DMS79 treated with DMSO at 0.1 percent for 48 hours (cell line): ENCODE measurements at places on chromosomes 4 and X.

DNA sequence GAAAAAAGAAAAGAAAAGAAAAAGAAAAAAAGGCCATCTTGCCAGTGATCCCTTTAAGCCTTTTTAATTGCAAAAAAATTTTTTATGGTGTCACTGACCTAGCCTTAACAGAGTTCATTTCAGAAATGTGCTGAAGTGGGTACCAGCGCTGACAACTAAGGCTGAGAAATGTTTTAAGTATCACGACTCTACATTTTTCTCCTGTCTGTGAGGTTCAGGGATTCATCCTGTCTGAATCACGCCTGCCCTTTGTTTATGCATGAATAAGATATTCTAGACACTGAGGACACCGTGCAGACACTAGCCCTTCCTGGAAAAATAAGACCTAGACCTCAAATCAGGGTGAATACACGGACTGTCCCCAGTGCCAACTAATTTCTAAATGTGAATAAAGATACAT, 154.4 kb upstream of the NOCT start:
- DNase-seq = no peak

DNA sequence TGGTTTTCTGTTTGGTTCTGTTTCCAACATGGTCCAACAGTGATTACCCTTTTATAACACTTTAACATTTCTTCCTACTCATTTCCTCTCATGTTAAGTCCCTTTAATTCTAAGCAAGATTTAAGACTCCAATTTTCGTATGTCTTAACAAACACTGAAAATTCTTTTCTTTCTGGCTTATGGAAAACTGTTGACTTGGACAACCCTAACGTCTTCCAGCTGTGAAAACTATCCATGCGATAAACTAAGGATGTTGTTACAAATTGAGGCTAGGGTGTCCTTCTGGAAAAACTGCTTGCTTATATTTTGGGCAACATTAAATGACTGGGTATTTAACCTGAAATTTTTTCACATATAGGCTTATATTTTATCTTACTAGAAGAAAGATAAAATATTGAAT, 33.9 kb upstream of the RTL3 start:
- no peak for DNase-seq

GRCh38 chr4:8600686-8601085, 8.1 kb downstream of the CPZ start:
- DNase-seq = no peak

DNA sequence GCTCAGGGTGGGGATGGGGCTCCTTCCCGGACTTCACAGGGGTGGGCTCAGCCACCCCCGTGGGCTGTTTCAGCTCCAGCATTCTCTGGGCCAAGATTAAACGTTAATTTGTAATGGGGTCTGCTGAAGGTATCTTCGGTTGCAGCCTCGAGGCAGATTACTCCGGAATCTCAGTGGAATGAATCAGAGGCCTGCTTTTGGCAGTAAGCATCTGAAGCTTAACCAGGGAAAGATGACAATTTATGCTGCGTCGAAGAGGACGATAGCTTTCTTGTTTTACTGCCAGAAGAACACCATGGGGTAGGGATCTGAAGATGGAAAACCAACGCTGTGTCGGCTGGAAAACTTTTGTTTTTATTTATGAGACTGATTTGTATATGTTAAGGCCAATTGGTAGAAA, 129.2 kb upstream of the MSX1 start:
- DNase-seq = no peak

DNA sequence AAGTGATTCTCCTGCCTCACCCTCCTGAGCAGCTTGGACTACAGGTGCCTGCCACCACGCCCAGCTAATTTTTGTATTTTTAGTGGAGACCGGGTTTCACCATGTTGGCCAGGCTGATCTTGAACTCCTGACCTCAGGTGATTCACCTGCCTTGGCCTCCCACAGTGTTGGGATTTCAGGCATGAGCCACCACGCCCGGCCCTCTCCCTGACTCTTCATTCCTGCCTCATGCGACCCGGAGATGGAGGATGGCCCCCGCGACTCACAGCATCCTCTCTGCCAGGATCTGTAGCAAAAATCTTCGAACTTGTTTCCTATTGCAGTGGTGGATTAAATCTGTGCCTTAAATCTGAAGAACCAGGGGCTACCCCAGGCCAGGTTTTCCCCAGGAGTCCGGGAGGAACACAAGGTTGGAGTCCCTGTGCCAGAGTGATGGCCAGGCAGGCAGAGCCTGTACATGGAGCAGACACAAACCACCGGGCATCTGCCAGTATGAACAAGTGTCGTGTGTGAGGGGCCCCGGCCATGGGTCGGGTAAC, 11.5 kb downstream of the CPLX1 start:
- no peak for DNase-seq

DNA sequence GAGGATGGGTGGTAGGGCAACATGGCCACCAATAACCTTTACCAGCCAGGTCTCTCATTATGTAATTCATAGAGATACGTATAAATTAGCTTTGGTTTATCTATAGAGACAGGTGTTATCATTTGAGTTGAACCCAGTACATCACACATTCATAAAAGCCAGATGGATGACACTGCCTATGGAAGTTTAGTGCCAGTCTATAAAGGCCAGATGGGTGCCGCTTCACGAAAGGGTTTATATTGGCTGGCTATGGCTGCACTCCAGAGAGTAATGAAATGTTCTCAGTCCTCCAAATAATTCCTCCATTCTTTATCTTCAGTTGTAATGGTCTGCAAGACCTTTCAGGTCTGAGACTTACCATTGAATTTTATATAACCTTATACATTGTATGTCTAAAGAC, 331.9 kb upstream of the NR3C2 start:
- DNase-seq = no peak

- DNase-seq = no peak
Observed at GRCh38 chrX:100871594-100872560, 2.3 kb downstream of the NOX1 start.

DNA sequence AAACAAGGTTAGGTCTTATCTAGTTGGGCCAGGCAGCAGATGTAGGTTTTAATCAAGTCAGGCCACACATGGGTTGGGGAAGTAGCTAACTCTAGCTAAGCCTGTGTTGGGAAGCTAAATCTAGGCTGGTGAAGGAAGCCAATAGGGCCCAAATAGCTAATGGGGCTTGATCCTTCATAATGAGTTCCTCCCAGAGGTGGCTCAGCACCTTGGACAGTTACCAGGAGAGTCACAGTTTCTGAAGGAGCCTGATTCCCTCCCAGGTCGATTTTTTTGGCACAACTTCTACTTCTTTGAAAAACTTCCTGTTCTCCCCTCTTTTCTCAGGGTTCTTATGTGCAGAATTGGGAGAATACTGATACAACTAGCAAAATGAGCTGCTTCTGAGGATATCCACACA, 242.5 kb upstream of the PRPS2 start:
- no peak for DNase-seq

DNA sequence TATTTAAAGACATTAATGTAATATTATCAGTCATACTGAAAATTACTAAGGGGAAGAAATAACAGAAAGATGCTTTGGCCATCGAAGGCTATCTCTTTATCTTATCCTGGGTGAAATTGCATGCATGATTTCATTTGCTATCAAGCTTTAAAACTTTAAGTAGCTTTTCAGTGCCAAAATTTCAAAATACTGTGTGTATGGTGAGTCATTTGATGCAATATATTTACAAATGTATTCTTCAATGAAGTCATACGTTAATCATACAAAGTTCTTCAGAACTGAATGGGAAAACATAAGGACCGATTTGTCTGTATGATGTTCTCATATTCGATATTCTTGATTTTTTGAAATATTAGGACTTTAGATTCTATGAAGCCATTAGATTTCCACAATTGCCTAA, 1295.8 kb upstream of the AGA start:
- no peak for DNase-seq

DNA sequence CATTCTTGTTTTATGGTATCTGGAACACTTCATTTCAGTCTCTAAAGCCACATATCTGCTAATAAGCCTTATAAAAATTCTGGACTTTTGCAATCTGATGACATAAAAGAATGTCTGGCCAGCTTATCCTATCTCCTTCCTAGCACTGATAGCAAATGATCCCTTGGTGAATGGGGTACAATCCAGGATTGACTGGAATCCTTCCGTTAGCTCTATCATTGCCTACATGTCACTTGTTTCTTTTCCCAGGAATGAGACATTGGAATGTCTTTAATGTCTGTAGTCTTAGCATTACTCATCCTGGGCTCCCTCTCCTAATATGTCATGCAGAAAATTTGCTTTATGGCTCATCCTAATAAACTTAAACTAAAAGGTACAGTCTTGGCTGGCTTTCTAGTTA, 14.8 kb upstream of the PABPC4L start:
- DNase-seq = no peak

DNA sequence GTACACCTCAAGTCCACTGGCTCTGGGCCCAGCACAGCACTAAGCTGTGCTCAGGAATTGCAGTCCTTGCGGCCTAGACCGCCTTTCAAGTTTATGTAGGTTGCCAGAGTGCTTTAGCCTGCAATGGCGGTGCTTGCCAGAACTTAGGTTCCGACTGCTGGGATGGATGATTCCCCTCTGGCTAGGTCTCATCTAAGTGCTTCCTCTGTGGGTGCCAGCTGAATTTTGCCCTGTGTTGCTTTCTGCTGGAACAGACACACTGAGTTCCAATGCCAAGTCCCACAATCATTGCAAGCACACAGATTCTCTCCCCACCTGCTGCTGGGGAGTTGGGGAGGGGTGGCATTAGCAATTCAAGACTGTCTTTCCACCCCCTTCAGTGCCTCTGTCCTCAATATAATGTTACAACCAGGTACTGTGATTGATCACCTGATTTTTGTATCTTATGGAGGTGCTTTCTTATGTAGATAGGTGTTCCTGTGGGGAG, 129.5 kb downstream of the GRID2 start:
- no peak for DNase-seq

GRCh38 chr4:127634181-127634580, 1.4 kb downstream of the INTU start:
- DNase-seq = no peak

DNA sequence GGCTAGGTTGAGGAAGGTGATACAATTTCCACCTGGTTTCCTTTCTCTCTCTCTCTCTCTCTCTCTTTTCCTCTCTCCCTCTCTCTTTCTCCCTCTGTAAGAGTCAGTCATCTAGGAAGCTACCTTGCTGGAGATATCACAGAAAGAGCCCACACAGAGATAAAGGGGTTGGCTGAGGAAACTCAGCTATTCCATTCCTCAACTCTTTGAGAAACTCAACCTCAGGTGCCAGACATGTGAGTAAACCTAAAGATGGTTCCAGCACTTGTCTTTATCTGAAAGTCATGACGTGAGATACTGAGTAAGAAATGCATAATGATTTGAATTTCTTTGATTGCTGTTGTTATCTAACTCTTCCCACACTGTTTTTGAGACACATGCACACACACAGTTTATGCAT, 564.0 kb downstream of the SPOCK3 start:
- DNase-seq = no peak

DNA sequence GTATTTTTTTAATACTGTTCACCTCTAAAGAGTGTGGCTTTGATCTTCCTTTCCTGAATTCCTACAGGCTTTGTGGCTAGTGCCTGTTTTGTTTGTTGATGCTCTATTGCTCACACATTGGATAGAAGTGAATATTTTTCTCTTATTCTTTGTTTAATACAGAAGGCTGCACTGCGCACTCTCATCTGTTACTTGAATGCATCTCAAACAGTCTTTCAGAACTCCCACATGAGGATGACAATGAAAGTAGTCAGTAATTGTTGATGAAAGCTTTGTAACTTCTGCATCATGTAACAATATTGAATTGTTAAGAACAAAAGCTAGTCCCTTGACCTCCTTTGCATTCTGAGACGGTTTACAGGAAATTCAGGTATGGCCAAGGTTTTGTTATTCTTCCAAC, 29.1 kb upstream of the GALNT7 start:
- DNase-seq = no peak

GRCh38 chr4:88077911-88078524, 70.6 kb downstream of the PKD2 start:
- DNase-seq = no peak

DNA sequence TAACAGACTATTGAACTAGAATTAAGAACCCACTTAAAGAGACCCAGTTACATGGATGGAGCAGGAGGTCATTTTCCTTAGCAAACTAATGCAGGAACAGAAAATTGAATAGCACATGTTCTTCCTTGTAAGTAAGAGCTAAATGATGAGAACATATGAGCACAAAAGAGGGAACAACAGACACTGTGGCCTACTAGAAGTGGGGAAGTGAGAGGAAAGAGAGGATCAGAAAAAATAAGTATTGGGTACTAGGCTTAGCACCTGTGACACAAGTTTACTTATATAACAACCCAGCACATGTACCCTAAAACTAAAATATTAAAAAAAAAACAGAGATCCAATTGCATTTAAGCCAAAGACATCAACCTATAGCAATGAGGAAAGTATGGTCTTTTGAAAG, 26.2 kb downstream of the ARAP2 start:
- DNase-seq = no peak

GRCh38 chr4:75985116-75985515, 5.6 kb downstream of the SDAD1 start:
- DNase-seq = no peak

GRCh38 chrX:152601848-152602616, 35.7 kb upstream of the GABRQ start:
- peak; percentile 53 for DNase-seq

GRCh38 chr4:100985576-100985975, 361.8 kb downstream of the PPP3CA start:
- no peak for DNase-seq

DNA sequence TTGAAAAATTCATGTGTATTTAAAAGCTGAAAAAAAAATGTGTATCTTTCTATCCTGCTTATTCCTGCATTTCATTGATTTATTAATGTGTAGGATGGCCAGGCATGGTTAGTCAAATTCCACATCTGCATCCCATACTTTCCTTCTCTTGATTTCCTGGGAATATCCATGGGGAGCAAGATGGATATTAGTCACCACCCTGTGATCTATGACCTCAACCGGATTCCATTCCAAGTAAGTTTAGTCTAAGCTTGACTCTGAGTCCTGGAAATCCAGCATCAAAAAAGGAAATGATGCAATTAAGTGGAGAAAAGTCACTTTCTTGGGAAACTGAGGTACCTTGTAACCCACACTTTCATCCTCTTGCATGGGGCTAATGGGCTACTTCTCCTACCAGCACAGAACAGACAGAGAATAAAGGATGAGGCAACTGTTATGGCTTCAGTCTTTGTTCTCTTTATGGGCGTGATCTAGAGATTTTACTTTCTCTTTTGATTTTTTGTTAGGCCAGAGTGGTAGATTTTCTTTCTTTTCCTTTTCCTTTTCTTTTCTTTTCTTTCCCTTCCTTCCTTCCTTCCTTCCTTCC, 17.1 kb upstream of the BEX4 start:
- DNase-seq = no peak

GRCh38 chrX:19882066-19882775, 5.2 kb downstream of the SH3KBP1 start:
- no peak for DNase-seq

DNA sequence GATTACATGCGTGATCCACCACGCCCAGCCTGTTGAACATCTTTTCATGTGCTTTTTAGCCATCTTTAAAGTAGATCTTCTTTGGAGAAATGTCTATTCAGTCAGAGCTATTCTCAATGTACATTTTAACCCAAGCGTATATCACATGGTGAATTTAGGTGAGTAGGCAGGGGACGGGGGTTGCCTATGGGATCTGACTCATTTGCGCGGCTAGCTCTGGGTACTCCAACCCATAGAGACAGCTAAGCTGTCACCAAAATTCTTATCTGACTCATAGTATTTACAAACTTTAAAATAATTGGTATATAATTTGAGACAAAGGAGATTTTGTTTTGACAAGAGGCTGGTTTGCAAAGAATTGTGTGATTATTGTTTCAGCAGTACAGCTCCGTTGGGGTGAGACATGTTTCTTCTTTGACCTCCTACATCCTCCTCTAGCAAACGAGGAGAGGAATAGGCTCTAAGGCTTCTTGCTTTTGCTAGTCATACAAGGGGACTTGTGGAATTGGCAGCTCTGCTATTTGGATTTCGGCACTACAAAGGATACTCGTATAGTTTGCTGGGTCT, 12.0 kb downstream of the NSDHL start:
- no peak for DNase-seq
